ENCODE measurements at places on chromosomes 12 and 14.

DNA sequence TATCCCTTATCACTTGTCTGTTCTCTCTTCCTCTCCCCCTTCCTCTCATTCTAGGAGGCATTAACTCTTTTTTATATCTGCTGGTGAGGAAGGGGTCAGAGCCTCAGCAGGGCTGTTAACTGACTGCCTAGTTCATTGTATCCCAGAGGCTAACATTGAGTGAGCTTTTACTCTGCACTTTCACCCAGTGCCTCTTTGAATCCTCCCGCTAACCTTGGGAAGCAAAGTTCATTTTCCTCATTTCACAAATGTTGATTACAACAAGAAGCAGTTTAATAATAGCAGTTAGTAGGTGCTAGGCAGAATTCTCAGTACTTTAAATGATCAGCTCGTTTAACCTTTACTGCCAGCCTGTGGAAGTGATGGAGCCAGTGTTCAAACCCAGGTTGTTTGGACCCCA lies 75.5 kb downstream of the POLR3B start:
- no peak for DNase-seq

DNA sequence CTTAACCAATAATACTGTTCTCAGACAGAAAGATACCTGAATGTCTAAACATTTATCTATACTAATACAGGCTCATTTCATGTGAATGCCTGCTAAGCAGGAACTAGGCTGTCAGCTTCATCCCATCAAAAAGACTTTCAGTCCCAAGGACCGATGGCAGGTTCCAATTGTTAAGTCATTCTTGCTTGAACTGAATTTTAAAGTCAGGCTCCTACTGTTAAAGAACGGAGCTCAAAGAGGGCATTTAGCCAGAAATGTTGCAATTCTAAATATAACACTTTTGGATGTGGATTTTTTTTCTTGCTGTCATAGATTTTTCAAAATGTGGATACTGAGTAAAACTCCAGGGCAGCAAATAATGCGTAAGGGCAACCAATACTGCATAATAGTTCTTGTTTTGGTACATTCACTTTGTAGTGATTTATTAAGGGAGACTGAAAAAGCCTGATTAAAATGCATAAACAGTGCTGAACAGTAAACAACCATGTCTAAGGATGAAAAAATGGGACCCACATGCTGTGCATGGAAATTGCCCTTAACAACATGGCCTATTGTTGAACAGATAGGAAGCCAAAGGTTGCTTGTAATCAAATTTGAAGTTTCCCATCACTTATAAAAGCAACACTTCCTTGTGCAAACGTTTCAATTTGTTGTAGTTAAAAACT lies 38.6 kb upstream of the DBX2 start:
- no peak for DNase-seq

DNA sequence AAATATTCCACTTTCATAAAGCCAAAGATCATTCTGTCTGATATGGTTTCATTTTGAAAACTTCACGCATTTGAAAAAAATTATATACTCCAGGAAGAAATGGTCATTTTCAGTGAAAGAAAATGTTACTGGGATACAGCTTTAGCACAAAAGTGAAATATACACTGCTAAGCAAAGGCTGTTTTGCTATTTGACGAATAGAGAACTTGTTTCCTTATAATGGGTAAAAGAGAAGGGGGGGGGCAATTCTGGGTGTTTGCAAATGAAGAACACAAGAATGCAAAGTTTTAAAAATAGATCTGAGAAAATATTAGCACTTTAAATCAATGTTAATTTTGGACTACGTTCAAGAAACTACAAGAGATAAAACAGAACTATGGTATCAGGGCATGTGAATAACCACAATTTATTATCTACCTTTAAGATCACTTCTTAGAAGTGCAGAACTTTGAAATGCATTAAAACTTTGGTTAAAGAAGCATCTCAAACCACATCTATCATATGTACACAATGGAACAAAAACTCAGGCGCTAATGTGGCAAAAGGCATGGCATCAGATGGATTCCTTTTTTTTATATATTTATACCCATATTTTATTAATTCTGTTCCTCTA lies 51.1 kb downstream of the EFCAB11 start:
- DNase-seq = no peak

DNA sequence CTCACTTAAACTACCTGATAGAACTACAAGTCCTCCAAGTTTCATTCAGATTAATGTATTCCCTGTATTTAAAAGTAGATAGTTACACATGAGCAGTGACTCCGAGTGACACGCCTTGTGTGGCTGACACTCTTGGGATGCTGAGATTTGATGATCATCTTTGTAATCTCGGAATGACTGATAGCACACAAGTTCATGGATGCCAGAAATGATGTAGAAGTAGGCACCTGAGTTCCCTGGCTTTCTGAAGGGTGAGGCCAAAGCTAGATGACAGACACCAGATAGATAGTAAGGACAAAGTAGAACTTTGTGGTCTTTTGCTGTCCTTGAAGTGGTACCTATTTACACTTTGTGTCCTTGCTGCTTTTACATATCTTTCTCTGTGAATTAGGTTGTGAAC lies 491.2 kb downstream of the PCNX1 start:
- DNase-seq = no peak

GRCh38 chr12:101919447-101919846 lies 42.1 kb downstream of the DRAM1 start:
- DNase-seq = no peak

GRCh38 chr14:103273745-103274615 lies 60.1 kb upstream of the EIF5 start:
- no peak for DNase-seq

DNA sequence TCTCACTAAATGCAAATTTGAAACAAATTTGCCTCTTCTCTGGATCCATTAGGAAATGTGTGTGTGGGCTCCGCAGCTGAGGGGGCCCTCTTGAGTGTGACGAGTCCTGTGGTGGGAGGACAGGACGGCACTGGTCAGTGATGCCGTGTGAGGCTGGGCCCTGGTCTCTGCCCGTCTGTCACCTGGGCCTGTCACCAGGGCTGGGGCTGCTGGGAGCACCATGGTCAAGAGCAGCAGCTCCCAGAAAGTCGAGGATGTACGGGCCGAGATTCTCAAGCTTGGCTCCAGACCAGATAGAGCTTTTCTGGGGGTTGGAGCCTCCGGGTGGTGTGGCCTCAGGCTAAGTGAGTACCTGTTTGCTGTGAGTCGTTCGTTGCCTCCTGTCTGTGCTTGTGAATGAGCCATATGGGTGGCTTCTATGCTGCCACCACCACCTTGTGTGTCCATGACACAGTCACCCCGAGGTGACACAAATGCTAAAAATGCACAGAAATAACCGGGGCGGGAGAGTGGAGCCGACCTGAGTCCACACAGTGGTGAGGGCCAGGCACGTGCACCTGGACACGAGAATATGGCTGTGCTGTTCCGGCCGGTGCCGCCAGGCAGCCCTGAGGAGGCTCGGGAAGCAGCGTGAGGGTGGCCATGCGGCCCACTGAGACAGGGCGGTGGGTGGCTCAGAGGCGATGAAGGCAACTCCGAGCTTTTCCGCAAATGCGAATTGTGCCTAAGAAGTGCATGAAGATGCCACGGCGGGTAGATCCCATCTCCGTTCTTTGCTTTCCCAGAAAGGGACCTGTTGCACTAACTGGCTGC lies 8.7 kb downstream of the PGAM5 start:
- DNase-seq = no peak

DNA sequence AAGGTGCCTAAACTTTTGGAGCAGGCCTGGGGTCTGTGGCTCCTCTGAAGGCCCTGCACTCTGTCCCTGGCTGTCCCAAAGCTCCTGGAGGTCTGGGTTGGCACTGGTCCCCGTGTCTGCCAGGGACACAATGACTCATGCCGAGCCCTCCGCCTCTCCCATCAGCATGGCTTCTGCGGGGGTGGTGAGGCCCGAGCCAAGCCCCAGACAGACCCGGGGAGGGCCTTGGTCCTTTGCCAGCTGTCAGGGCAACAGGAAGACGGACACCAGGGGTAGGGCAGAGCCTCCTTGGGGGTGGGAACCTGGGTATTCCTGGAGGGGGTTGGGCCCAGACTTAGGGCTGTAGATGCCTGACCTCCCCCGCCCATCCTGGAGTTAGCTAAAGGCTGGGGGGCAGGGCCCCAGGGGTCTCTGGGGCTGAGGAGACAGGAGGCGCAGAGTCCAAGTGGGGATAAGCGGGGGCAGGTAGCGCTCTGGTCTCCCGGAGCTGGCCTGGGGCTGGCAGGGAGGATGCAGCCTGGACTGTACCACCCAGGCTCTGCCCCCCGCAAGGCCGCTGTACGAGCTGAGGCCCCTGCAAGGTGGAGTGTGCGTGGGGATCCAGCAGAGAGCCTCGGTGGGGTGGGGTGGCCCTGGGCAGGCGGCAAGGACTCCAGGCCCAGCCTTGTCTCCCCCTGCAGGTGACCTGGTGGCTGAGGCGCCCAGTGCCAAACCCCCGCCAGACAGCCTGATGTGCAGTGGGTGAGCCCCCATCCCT lies 16.4 kb upstream of the PUS1 start:
- no peak for DNase-seq

DNA sequence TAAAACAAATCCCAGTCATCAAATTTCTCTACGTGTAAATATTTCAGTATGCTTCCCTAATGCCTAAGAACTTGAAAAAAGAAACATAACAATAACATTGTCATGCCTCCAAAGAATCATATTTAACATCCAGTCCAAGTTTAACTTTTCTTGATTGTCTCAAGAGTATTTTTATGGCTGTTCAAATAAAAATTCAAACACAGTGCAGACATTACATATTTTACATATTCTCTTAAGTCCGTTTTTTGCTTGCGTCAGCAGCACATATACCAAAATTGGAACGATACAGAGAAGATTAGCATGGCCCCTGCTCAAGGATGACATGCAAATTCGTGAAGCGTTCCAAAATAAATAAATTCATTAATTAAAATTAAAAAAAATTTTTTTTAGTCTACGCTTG lies 23.3 kb upstream of the EEA1 start:
- DNase-seq = no peak

DNA sequence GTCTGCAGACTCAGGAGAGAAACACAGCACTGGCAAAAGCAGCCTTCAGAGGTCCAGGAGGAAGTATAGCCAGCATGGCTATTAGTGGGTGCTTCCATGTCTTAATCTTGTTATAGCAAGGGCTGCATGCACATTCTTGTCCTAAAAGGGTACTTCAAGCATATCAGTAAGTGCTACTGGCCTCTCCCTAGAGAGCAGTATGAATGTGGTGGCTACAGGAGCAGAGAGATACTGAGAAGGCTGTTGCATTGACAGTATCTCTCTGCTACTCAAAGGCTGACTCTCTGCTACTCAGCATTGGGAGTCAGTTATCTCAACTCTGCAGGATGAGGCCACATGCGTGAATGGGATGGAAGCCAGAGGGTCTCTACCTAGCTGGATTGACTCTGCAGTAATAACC lies 2.0 kb downstream of the GARIN6 start:
- no peak for DNase-seq

- DNase-seq = no peak
Measured at GRCh38 chr12:67457778-67458665, 188.9 kb downstream of the CAND1 start.

DNA sequence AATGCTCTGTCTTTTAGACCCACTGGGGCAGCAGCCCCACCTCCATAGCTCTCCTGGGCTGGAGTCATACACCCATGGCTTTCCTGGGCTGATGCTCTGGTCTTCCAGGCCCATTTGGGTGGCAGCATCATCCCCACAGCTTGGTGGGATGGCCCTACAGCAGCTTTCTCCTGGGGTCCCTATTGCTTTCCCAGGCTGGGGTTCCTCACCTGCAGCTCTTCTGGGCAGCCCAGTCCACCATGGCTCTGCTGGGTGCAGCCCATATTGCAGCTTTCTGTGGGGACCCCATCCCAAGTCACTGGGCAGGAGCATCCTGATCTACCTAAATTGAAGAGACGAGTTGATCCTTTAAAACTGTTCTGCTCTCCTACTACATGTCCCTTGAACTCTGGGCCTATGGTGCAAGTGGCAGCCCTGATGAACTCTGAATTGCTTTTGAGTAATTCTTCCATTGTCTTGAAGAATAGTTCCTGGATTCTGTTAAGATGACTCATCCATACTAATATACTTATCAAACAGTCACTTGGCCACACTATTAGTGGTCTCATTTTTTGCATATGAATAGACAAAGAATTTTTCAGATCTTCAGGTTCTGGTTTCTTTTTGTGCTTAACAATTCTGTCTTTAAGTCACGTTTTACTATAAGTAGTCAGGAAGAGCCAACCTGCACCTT lies 390.1 kb downstream of the DPF3 start:
- no peak for DNase-seq

DNA sequence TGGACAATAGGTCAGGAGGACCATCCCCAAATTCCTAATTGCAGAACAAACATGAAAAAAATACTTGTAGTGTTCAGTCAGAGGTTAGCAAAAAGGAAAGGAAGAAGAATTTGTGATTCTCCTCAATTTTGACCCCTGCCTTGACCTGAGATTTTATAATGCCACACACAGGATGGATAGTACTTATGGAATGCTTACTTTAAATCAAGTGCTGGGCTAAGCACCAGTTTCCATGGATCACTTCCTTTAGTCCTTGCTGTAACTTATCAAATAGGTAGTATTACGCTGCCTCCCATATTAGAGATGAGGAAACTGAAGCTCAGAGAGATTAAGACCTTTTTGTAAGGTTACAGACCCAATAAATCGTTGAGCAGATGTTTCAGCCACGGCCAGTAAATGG lies 81.2 kb upstream of the OVCH1 start:
- no peak for DNase-seq

DNA sequence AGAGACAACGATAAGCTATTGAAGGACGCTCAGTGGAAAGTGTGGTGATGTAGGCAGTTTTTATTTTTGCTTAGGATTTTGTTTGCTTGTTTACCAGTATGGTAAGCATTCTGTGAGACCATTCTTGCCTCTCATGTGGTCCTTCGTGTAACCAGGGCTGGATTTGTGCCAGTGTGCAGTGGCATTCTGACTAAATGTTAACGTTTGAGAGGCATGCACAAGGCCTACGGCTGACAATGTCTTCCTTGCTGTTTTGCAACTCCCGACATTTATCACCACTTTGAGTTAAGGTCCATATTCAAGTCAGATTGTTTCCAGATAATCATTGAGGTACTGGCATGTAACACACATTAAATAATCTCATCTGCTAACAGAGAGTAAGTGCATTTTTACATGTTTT lies 102.3 kb upstream of the BCAT1 start:
- no peak for DNase-seq

DNA sequence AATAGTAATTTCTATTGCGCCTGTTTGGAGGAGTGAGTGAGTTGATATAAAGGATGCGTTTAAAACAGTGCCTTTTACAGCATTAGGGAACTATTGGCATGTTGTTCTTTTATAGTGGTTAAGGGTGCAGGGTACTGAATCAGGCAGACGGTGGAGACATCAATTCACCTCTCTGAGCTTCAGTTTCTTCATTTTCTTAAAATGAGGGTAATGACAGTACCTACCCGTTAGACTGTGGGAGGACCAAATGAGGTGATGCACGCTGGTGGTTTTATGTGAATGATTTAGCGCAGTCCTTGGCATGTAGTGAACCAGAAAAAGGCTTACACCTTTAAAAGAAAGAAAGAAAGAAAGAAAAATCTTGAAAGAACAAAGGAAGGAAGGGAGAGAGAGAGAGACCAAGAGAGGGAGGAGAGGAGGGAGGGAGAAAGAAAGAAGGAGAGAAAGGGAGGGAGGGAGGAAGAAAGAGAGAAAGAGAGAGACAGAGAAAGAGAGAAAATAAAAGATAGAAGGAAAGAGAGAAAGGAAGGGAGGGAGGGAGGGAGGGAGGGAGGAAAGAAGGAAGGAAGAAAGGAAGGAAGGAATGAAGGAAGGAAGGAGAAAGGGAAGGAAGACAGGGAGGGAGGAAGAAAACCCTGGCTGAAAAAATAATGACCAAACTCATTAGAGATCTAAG lies 22.2 kb upstream of the CCND2 start:
- no peak for DNase-seq

- no peak for DNase-seq
Measured at GRCh38 chr14:62745496-62745895, 299.8 kb downstream of the KCNH5 start.

GRCh38 chr14:77590845-77591485 lies 25.5 kb downstream of the SPTLC2 start:
- no peak for DNase-seq

Measured in NCI-H1436 treated with DMSO at 0.1 percent for 48 hours (cell line).